Stimulated activated naive B cell treated with anti-CD40 and anti-IgM and Interleukin-4, amounts not matched to agents 10 μg/mL and 1 μg/mL and 100 μg/mL, for 72 hours (primary cell): ENCODE measurements at places on chromosomes 7 and 10.
A peak's percentile ranks its signal among the peaks of the same experiment; 100 is the strongest.

GRCh38 chr10:33100781-33101391, 142.9 kb upstream of the ITGB1 start:
- DNase-seq, result no peak

DNA sequence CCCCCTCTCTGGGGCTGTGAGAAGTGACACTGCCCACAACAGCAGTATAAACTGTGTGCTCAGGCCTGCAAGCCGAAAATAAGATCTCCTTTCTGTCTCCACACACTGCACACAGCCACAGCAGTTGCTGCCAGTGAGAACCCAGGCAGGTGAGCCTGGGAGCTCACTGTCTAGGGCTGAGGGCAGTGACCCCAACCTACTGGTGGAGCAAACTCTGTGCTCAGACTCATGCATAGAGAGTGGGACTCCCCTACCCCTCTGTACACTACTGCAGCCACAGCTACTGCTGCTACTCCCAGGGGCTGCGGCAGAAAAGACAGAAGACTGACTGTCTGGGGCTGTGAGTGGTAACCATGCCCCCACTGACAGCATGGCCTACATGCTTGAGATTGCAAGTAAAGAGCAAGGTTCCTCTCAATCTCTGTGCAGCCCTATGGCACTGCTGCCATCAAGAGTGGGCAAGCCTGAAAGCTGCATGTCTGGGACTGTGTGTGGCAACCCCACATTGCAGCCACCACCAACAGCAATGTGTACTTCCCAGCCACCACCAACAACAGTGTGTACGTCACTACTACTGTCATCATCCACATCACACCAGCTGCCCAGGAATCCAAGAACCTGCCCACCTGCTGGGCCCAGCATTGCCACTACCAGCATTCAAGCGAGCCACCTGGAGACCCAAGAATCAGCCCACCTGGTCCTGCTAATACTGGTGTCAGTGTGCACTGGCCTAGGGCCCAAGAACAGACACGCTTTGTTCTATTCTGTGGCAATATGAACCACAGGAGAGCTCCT, 226.1 kb downstream of the XPNPEP1 start:
- no peak for DNase-seq

GRCh38 chr7:133529861-133530260, 277.0 kb downstream of the EXOC4 start:
- no peak for DNase-seq

DNA sequence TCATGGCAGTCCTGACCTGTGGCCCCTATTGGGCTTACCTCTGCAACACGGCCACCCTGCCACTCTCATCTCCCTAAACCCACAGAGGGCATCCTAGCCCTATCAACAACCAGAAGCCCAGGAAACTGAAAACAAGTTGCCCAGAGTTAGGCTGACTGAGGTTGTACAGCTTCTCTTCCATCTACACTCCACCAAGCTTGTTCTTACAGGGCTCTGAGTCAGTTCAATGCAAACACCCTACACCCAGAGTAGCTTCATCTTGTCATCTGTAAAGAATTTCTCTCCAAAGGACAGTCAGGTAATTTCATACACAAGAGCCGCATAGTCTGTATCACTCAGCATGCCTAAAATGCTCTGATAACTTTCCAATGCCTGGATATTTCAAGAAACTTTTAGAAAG, 175.4 kb downstream of the ARID5B start:
- no peak for DNase-seq

- peak; percentile 59 for DNase-seq
Measured at GRCh38 chr7:157337316-157338149, 729 bp downstream of the DNAJB6 start.

DNA sequence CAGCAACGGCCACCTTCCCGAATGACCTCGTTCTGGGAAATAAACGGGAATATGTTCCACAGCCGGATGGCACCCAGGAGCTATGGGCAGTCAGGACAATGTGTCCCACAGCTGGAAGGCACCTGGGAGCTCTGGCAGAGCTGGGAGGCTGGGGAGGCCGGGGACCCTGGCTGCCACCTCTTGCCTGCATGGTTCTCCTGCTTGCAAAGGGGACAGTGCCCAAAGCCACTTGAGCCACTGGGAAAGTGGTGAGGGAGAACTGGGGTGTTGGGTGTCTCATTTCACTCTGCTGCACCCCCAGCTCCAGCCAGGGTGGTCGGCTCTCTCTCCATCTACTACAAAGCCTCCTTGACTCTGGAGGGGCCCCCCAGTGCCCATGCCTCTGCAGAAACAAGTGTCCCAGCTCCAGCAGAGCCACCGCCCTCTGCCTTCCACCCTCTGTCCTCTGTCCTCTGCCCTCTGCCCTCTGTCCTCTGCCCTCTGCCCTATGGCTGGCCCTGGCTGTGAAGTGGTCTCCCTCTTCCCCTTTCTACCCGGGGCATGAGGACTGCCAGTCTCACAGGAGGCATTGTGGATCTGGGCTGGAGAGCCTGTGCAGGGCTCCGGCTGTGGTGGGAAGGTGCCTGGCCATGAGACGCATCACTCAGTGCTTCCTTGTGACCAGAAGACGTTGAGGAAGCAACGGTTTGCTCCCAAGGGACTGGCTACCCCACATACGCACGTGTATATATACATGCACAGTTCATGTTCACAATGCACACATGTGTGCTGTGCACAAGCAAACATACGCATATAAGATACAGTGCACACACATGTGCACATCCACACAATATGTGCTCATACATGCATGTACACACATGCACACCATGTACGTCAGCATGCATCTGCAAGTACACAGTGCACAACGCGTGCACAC, 21.5 kb upstream of the INPP5A start:
- no peak for DNase-seq

- DNase-seq, result no peak
Measured at GRCh38 chr7:115015619-115016018, 93.7 kb downstream of the MDFIC start.

- DNase-seq, result no peak
Measured at GRCh38 chr7:100157334-100158228, 942 bp downstream of the TRAPPC14 start.

GRCh38 chr10:44397476-44398225, 12.8 kb upstream of the CXCL12 start:
- DNase-seq, result no peak

DNA sequence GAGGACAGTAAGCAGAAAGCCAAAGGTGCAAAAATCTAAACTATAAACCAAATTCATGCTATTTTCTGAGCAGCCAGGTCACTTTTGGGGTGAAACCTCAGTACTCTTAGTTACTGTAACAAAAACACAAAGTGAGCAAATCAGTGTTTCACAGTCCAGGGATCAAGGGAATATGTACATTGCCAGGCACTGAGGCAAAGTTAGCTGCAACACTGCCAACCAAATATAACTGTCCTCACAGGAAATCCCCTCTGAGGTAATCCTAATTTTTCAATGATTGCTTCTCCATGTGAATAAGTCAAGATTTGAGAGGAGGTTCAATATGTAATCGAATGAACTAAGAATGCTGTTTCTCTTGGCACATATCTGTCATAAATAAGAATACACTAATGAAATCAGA, 229.7 kb downstream of the TSPAN12 start:
- DNase-seq, result no peak
